ENCODE measurements at places on chromosomes 3 and 15.

DNA sequence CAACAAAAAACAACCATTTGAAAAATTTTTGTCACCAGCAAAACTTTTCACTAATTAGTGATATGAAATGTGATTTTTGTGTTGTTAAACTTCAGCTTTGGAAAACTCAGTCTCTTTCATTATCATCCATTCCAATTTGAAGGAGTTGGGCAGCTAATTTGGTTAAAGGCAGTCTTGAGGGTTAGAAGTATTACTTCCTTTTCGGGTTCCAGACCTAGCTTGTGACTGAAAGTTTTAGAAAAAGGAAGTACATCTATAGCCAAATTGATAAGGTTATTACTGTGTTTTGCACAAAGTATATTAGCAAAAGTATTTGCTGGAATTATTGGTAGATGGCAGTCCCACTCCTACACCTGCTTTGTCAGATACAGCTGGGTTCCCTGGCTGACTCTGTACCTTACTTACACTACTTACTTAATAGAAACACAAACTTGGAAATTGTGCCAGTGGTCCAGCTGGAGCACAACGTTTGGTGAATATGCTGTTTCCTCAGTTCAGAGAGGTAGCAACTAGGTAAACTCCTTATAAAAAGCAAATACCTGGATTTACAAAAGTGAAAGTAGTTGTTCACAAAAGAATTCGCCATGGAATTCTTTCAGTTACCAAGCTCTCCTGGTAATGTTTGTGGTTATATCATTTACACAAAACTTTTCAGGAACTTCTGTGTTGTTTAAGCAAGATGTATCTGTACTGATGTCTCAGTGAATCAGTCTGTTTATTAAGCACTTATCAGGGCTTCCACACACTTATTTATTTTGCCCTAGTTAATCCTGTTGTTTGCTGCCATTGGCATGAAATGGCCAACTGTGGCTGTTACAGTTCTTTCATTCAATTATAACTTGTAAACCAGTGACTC lies 31.6 kb downstream of the TIPARP start:
- DNase-seq, result no peak

GRCh38 chr3:143436231-143436930 lies 316.8 kb downstream of the CHST2 start:
- DNase-seq, result peak; percentile 46

DNA sequence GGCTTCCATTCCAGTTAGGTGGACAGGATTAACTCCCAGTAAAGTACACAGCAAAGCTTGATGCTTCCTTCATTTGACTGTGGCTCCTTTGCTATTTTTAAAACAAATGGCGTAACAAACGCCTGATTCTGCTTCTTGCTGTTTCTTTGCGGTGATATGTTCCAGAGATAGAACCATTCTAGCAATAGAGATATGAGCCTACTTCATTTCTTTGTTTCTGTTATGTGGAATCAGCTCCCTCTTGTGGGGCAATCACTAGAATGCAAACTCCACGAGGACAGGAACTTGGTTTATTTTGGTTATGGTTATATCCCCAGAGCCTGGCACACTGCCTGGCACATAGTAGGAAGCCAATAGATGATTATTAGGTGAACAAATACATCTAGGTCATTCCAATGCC lies 122.6 kb upstream of the SLC6A11 start:
- no peak for DNase-seq

- DNase-seq, result no peak
Observed at GRCh38 chr3:116051586-116051985, 393.7 kb downstream of the LSAMP start.

GRCh38 chr3:86147119-86147518 lies 843.8 kb downstream of the VGLL3 start:
- DNase-seq, result no peak

GRCh38 chr3:37990527-37990926 lies at the start of gene VILL:
VILL (plus strand) TSS chr3:37990786; CDS start chr3:37993673, 2,887 bp downstream.
- no peak for DNase-seq

- no peak for DNase-seq
Observed at GRCh38 chr3:186682812-186683211, 17.0 kb downstream of the HRG start.

- no peak for DNase-seq
Observed at GRCh38 chr3:10502185-10502880, 3.1 kb downstream of the ATP2B2 start.

DNA sequence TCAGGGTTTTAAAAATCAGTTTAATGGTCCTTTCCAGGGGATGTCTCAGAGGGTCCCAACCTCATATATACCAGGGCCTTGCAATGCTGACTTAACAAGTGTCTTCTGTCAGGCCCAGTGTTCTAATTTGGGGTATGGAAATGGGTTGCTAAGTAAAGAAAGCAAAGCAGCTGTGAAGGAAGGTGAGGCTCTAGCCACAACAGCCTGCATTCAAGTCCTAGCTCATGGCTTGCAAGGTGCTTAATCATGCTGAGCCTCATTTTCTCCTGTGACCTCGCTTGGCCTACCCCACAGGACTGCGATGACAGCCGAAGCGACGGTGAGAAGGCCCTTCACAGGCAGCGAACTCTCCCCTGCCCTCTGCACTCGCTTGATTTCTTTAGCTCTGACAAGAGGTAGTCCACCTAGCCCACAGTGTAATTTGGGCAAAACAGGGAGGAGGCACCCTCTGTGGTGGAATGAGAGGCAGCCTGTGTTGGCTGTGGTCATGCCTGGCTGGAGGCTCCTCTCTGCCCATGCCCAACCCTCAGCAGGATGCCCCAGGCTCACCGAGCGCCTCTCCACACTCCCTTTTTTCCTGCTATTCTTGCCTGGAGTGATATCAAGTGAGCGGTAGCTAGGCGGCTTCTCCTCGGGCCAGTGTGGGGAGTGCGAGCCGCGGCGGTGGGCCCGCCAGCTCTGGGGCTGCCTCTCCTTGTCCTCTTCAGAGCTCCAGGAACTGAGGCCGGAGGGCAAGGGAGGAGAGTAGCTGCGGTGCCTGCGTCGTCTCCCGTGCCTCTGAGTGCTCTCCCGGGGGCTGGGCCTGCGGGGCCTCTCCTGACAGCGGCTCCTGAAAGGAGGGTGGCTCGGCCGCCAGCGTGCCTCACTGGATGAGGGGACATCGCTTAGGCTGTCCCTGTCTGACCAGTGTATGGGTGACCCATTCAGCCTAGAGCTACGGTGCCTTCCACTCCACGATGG lies 29.2 kb downstream of the ILDR1 start:
- no peak for DNase-seq

DNA sequence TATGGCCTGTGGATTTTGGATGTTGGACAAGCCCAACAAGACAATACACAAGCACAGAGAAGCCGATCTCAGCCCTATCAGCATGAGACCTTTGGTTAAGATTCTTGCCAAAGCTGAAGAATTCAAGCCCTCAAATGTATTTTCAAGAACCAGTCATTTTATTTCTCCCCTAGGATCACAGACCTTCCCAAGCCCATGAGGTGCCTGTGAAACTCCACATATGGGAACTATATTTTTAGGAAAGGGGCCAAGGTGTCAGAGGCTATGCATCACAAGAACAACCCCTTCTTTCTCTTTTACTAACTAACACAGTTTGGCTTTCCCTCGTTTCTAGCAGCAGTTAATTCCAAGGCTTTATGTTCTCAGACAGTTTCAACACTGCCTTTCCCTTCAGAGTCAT lies 364.5 kb downstream of the MAGI1 start:
- no peak for DNase-seq

- DNase-seq, result no peak
Observed at GRCh38 chr3:84077479-84077878, 881.3 kb upstream of the CADM2 start.

- DNase-seq, result no peak
Observed at GRCh38 chr3:173257797-173258196, 116.8 kb upstream of the SPATA16 start.

DNA sequence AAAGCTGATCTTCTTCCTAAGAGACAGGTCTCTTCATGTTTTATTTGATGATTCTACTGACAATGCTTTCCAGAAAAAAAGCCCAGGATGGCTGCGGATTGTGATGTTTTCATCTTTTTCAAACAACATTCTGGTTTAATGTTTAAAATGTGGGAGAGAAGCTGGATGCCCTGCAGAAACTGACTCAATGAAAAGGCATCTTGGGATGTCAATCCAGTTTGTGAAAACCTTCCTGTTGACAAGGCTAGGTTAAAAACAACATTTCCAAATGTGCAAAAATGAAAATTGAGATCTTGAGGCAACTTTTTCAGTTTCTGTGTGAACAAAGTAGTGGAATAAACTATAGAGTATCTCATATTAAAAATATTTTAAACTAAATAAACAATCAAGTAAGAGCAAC lies 156.0 kb upstream of the MRPL3 start:
- DNase-seq, result no peak

- DNase-seq, result no peak
Observed at GRCh38 chr3:34212175-34212574, 413.7 kb downstream of the PDCD6IP start.

GRCh38 chr3:69770219-69770618 lies 31.0 kb downstream of the MITF start:
- DNase-seq, result no peak

DNA sequence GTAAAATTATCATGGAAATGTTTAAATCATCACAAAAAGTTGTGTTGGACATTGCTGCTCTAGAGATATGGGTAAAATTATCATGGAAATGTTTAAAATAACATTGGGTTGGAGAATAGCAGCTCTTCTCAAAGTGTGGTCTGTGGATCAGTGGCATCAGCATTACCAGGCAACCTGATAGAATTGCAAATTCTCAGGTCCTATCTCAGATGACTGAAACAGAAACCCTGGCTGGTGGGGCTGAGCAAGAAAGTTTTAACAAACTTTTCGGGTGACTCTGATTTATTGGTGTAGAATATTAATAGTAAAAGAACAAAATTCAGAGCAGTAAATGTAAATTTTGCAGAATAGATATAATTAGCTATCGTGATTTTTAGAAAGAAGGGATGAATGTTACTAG lies 28.9 kb downstream of the NXPE3 start:
- no peak for DNase-seq

GRCh38 chr3:54985856-54986255 lies 58.0 kb upstream of the LRTM1 start:
- DNase-seq, result no peak

- DNase-seq, result peak; percentile 82
Observed at GRCh38 chr15:58731756-58732535, 17.6 kb downstream of the ADAM10 start.

GRCh38 chr3:185409957-185410356 lies 47.0 kb downstream of the MAP3K13 start:
- DNase-seq, result no peak

GRCh38 chr15:90482124-90483011 lies 47.4 kb upstream of the CRTC3 start:
- DNase-seq, result peak; percentile 55

- no peak for DNase-seq
Observed at GRCh38 chr3:7271631-7272030, 410.7 kb downstream of the GRM7 start.

DNA sequence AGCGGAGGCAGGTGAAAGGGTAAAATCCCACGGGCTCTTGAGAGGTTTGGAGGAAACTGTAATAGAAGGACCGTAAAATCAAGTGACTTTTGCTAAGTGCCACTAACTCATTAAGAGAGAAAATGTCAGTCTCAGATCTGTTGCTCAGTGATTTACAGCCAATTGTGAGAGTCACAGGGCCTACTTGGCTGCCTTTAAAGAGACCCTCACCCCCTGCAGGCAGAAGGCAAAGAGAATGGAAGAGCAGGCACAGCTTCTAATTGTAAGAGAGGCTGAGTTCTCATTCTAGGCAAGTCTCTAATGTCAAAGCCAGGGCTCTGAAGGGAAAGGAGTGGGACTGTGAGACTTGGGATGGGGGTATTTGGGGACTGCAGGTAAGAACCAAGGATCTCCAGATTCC lies 9.3 kb upstream of the SYNM start:
- no peak for DNase-seq

GRCh38 chr3:27349832-27350231 lies 19.4 kb downstream of the NEK10 start:
- DNase-seq, result no peak

- DNase-seq, result no peak
Observed at GRCh38 chr3:186142393-186142932, 33.6 kb upstream of the ETV5 start.

DNA sequence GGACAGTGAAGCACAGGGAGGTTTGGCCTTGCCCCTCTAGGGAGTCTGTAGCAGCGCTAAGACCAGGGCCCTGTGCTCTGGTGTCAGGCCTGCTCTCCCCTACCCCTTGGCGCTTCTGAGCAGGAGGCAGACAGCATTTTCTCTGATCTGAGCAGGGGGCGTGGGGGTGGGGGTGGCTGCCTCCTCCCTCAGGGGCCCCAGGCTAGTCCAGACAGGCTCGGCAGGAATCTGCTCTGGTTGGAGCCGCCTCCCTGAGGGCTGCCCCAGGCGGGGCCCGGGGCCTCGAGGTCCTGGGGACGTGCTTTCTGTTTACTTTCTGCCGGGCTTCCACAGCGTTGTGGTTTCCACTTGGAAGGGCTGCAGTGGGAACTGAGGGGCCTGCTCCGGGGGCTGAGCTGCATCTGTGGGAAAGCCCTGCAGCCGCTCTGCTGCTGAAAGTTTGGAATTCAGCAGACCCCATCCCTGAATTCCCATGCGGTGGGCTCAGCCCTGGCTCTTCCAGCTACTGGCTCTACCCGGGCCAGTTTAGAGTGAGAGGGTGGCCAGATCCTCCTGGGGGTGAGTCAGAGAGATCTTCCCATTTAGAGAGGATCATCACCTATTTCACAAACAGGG lies 105.4 kb downstream of the LINGO1 start:
- peak; percentile 66 for DNase-seq

DNA sequence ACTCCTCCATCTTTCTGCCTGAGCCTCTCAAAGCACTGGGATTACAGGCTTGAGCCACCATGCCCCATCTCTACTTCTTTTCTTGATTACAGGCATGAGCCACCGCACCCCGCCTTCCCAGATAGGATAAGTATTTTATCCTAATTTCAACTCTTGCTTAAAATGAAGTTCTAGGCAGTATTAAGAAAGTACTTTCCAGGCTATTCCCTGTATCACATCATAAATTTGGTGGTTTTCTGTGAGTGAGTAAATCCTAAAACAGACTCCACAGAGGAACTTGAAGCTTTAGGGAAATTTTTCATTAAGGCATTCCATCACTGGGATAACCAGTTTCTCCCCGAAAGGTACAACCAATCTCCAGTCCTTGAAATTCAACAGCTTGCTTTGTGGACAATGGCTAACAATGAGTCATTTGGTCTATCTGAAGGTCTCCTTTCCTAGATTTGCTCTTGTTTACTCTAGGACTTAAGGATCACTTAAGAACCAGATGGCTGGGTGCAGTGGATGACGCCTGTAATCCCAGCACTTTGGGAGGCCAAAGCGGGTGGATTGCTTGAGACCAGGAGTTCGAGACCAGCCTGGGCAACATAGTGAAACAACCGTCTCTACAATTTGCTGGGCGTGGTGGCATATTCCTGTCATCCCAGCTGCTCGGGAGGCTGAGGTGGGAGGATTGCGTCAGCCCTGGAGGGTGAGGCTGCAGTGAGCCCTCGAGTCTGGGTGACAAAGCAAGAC lies 49.7 kb upstream of the SKIL start:
- DNase-seq, result no peak

DNA sequence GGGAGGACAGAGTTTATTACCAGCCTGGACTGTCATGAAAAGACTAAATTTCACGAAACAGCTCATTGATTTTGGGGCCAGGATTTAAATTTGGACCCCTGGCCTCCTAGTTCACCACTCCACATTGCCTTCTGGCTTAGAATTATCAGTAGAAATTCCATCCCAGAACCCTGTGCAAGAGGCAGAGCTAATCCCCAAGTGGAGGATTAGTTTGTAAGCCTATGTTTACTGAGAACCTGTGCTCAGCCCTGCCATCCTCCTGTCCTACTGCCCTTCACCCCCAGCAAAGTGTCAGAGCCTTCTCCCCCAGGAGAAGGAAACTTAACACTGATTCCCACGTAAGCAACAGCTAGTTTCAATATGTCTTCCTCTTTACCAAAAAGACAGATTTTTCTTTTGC lies 99.4 kb downstream of the SST start:
- DNase-seq, result no peak
